Hindlimb muscle (tissue), 1 donor: ENCODE measurements at places on chromosomes 12 and 14. TPM values are rescaled to one million over a fixed set of nuclear protein-coding genes. Genes with fewer than 3 reads are reported as not detected.

DNA sequence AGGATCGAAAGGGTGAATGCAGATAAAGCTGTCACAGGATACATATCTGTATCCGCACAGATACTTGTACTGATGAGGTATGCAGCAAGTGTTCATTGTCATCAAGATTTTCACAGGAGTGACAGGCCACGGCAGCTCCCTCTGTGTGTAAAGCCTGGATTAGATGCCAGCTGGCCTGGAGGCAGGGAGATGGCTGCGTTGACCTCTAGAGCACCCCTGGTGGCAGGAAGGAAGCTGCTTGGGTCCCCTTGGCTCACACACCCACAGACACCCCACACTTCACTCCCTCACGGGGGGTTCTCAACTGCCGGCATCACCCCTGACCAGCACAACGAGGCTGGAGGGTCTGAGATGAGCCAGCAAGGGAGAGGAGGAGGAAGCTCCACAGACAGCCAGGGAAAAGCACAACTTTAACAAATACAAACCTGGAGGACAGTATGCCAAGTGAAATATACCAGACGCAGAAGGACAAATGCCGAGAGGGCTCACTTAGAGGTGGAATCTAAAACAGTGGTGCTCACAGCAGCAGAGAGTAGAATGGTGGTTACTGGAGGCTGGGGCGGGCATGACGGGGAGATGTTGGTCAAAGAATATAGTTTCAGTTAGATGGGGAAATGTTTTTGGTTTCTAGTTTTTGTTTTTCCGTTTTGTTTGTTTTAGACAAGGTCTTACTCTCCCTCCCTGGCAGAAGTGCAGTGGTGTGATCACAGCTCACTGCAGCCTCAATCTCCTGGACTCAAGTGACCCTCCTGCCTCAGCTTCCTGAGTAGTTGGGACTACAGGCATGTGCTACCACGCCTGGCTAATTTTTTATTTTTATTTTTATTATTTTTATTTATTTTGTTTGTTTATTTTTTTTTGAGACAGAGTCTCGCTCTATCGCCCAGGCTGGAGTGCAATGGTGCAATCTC is 45.7 kb downstream of the TEAD4 start:
- no peak for DNase-seq

GRCh38 chr12:96989916-96990315 is 82.9 kb downstream of the NEDD1 start:
- DNase-seq, result no peak

GRCh38 chr12:7047306-7047705 is 13.2 kb upstream of the C1S start:
- no peak for DNase-seq

DNA sequence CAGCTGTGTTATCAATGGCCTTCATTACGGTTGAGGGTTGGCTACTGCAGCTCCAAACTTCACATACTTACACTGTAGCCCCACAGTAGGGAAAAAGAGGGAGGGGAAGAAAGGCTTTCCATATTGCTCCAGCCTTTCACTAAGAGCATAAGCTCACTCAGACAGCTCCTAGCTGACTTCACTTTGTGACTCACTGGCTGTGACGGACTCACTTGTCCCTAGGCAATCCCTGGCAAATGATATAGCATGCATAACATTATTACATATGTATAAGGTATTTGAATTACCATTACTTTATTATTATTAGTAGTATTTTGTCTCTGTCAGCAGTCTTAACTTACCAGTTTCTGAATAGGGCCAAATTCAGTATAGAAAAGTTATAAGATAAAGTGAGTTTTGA is 350.7 kb downstream of the RMST start:
- no peak for DNase-seq

NINJ2 gene
- polyA plus RNA-seq, result 3.2 TPM

- DNase-seq, result no peak
These were observed 77.7 kb downstream of the ETV6 start for GRCh38 chr12:11727133-11727664.

DNA sequence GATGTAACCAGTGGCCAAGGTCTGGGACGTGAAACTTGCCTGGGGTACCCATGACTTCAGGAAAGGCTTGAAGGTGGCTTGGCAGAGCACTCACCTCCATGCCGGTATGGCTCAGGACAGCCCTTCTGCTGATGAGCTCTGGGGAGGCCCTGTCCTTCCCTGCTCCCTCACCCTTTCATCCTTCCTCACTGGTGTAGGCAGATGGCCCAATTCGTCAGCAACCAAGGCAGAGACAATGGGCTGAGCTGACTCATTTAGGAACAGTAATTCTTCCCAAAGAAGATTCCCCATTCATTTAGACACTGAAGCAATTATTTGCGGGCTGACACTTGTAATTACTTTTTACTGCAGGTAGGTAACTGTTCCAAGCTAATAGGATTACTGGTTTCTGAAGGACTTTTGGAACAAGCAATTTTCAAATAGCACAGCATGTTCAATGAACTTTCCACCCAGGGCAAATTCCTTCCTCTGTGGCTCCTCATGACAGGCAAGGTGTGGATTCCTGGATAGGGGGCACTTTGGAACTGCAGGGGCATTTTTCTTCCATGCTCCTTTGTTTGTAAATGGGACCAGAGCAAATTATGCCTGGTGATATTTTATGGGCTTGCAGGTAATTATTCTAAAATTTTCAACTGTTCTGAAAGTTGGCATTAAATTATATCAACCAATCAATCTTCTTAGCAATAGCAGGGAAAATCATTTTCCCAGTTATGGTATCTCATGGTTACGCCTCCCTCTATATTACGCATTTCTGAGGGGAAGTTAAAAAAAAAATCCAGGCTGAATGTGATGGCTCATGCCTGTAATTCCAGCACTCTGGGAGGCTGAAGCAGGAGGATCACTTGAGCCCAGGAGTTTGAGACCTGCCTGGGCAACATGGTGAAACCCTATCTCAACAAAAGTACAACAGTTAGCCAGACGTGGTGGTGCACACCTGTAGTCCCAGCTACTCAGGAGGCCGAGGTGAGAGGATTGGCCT is 24.1 kb upstream of the NRDE2 start:
- no peak for DNase-seq

DNA sequence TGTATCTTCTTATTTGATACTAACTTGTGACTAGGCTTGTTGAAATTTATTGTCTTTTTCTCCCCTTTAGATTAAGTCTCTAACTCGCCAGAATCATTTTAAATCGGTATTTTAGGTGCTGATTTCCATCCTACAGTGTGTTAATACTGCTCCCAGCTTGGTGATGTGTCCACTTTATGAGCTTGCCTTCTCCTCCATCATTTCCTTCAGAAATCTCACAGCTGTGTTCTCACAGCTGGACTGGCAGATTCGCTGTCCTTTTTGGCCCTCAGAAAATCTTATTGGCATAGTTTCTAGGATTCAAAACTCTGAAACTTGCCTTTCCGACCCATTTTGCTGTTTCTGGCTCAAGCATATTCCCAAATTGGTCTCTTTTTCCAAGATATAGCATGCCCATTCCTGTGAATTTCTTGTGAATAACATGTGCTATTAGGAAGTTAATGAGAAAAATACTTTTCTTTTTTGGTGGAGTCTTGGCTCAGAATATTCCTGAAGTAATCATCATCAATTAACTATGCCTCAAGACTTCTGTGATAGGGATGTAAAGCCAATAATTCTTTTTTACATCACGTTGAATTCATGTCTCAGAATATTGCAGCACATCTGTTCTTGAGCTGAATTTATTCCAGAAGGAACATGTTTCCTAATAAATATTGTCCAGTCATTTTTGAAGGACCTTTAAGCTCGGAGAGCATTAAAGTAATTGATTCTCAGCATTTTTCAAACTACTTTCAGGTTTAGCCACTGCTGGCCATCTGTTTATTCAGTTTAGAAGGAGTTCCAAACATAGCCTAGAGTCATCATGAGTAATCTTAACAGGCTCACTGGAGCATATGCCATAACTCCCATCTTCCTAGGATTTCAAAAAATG is 50.0 kb upstream of the USP44 start:
- DNase-seq, result peak; percentile 69

- no peak for DNase-seq
These were observed 50.5 kb upstream of the PWP1 start for GRCh38 chr12:107635139-107635538.

VAMP1 gene
- polyA plus RNA-seq, result 11.9 TPM

DNA sequence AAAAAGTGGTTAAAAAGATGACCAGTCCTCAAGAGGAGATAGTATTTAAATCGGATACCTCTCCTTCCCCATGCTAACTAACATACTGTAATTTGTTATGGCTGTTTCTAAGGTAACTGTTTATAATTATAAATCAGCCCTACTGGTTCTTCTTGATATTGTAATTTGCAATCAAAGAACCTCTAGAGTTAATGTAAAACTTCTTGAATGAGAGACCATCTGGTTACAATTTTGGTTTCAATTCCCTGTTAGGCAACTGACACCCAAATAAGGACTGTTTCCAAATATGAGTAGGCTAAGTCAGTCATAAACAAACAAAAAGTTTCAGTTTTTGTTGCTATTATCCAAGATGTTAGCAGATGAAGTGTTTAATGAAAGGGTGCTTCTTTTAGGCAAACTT is 120.2 kb upstream of the DNM1L start:
- no peak for DNase-seq

GRCh38 chr12:73057428-73057827 is 785.3 kb downstream of the TRHDE start:
- no peak for DNase-seq

GRCh38 chr12:120944645-120945217 is 33.6 kb upstream of the HNF1A start:
- peak; percentile 34 for DNase-seq
